NCI-H1417 (cell line): ENCODE measurements at places on chromosomes 5 and 9.

- no peak for DNase-seq
Measured at GRCh38 chr5:111731638-111732037, 25.4 kb downstream of the NREP start.

GRCh38 chr5:180135128-180135955 lies 63.8 kb upstream of the RNF130 start:
- DNase-seq, result no peak

- no peak for DNase-seq
Measured at GRCh38 chr9:90325913-90326653, 316.5 kb downstream of the DIRAS2 start.

DNA sequence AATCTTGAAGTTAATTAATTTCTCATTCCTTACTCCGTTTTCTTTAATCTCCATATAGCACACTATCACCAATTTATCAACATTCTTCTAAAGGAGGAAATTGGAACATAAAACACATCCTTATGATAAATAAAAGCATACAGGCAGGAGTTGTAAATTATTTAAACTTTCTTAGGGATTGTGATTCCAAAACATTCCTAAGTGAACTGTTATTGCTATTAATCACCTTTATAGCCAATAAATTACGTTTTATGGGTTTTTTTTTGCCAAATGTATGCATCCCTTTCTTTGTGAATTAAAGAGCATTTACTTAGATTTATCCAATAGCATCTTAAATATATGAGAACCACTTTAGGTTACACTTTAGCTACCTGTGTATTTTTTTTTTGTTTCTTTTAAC lies 55.3 kb downstream of the FBXO4 start:
- no peak for DNase-seq

GRCh38 chr5:140642718-140643117 lies 3.5 kb downstream of the TMCO6 start:
- no peak for DNase-seq

- DNase-seq, result no peak
Measured at GRCh38 chr5:110625376-110625999, 101.0 kb downstream of the TMEM232 start.

GRCh38 chr5:154249826-154250225 lies 59.3 kb downstream of the GALNT10 start:
- no peak for DNase-seq

DNA sequence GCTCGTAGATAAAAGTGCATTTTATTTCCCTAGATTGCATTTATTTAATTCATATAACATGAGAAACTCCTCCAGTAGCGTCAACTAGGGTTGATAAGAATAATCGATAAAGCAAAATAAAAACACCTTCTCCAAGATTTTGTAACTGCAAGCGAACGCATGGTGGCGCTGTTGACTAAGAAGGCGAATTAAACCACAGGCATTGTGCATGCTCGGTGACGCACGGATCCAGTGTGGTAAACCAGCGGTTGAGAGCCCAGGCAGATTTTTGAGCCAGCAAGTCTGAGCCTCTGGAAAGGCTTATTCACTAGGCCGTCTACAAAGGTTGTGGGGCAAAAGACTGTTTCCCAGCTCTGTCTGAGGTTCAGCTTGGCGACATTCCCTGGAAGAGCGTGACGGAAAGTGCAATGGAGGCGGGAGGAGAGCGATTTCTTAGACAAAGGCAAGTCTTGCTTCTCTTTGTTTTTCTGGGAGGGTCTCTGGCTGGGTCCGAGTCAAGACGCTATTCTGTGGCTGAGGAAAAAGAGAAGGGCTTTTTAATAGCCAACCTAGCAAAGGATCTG lies at the start of gene PCDHB3:
Gene PCDHB3 (plus strand): TSS at position 231 of the 563 bp plus-strand sequence. CDS start 177 bp downstream, at position 408.
- DNase-seq, result no peak

GRCh38 chr5:52863715-52864290 lies 76.1 kb downstream of the ITGA1 start:
- DNase-seq, result no peak

DNA sequence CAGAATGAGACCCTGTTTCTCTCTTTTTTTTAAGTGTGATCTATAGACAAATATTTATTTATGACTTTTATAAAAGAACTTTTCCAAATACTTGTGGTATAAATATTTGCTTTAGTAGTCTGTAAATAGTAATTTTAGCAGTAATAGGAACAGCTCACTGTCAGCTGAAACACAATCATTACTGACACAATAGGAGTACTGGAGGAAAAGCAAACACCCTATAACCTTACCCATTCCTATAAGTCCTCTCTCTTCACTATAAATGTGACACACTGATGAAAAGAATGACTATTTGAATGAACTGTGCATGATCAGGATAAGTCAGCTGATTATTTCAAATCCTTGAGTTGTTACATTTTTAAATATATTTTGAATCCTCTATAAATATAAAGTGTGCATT lies 72.4 kb downstream of the CDH12 start:
- no peak for DNase-seq

DNA sequence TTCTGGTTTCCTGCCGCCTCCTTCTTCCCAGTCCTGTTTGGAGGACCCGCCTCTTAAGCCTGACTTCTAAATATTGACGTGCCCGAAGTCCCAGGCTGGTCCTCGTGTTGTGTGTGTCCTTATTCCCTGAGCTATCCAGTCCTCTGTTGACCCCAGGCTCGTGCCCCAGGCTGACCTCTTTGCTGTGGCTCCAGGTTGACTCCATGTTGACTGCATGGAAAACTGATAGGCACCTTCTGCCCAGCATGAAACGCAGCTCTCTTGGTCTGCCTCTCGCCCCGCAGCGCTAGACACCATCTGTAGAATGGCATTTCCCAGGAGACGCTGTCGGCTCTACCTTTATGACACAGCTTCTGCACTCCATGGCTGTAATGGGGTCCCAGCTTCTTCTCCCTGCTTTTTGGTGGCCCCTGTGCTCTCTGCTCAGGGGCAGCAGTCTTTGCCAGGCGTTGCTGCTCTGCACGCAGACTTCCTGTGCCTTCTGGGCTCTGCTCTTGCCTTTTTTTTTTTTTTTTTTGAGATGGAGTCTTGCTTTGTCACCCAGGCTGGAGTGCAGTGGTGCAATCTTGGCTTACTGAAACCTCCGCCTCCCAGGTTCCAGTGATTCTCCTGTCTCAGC lies 28.4 kb downstream of the EHMT1 start:
- DNase-seq, result no peak

GRCh38 chr5:157951673-157952373 lies 92.9 kb upstream of the CLINT1 start:
- DNase-seq, result no peak
